GDM1 (cell line): ENCODE measurements at places on chromosomes 3 and 15.

GRCh38 chr3:13715167-13715954 is 164.5 kb downstream of the WNT7A start:
- no peak for DNase-seq

- DNase-seq, result no peak
Measured at GRCh38 chr15:78714890-78715289, 73.9 kb upstream of the CHRNB4 start.

GRCh38 chr15:51782357-51782896 is 31.0 kb downstream of the TMOD2 start:
- peak; percentile 47 for DNase-seq

DNA sequence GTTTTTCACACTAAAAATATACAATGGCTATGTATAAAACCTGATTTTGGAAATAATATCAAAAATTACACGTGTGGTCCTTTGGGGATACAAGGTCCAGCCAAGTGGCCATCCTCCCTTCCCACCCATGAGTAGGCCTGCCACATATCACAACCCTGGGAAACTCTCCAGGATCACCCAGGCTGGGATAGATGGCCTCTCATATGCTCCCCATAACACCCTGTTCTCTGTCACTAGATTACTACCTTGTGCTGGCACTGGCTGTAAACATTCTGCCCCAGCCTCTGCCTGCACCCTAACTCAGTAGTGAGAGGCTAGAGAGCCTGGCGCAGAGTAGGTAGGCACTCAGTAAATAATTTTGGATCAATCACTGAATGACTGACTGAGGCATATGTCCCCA is 52.1 kb downstream of the CLDN18 start:
- DNase-seq, result no peak

DNA sequence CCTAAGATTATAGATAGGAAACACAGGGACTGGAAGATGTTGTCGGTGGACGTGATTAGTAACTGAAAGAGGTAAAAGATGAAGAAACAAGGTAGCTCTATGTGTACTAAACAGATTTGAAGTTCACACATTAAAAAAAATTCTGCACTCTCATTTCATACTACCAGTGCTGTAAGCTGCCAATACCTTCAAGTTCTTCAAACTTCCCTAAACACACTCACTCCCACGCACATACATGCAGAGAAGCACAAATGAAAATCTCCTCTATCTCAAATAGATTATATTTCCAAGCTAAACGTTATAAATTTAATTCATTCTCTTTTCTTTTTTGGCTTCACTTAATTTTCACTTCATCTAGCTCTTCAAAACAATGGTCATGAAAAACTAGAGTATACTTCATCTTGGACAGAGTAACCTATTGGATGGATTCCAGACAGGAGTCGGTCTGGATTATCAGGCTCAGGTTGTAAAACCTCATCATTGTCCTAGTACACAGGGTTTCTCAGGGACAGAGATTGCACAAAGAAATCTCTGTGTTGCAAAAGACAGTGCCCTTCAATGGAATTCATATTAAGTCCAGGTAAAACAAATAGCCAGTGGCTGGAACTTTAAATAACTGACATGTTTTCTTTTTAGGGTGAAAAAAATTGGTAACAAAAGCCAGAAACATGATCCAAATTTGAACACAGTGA is 408.1 kb upstream of the ZNF385D start:
- no peak for DNase-seq

DNA sequence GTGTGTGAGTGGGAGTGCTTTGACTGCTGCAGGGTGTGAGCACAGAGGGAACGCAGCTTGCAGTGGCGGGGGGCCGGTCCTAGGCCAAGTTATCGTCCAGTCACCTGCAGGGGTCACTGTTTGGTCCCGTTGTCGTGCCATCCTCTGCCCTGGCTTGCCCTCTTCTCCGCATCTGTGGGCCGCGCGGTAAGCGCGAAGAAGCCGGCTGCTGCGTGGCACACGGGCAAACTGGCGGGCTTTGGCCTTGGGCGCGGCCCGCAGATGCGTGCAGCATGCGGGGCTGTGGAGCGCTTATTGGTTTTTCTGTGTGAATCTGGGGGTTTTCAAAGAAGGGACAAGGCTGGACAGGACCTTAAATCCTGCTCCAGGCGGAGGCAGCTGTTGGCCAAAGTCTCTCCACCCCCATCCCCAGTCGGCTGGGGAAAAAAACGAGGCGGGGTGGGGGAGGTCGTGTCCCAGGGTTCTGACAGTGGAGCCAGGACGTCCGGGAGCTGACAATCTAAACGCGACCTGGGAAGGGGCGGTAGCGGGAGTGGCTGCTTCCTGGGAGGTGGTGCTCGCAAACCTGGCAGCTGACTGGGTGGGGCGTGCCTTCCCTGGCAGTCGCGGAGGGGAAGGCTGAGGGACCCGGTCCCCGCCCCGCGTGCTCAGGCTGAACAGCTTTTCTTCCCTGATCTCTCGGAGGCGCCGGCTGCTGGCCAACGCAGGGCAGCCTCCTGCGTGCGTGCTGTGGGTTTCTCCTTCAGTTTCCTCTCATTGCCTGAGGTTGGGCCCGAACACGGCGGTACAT is 39.7 kb upstream of the VEPH1 start:
- DNase-seq, result no peak

GRCh38 chr3:31377045-31377642 is 155.6 kb upstream of the STT3B start:
- DNase-seq, result no peak

GRCh38 chr3:127419641-127420553 is 132.1 kb upstream of the PRR20G start:
- no peak for DNase-seq

DNA sequence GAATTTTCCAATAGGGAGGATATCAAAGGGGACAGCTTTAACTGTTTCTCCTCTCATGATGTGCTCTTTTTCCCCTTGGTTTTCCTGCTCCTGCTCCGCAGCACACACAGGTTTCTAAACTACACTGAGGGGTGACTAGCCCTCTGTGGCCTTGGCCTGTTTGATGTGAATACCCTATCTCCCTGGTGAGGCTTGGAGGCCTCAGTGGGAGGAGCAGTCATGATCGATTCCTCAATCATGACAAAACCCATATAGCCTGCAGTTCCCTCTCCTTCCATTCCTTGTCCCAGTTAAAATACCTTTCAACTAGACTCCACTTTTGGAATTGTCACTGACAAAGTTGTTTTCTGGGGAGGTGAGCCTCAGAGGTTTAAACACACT is 24.0 kb upstream of the USP3 start:
- no peak for DNase-seq

- DNase-seq, result no peak
Measured at GRCh38 chr3:52347716-52348635, 31.9 kb downstream of the DNAH1 start.

- DNase-seq, result no peak
Measured at GRCh38 chr15:40317580-40317979, 5.9 kb upstream of the INAFM2 start.

GRCh38 chr3:60754617-60755016 is 496.6 kb downstream of the FHIT start:
- no peak for DNase-seq

- peak; percentile 25 for DNase-seq
Measured at GRCh38 chr3:98596541-98597500, 3.4 kb upstream of the CPOX start.

DNA sequence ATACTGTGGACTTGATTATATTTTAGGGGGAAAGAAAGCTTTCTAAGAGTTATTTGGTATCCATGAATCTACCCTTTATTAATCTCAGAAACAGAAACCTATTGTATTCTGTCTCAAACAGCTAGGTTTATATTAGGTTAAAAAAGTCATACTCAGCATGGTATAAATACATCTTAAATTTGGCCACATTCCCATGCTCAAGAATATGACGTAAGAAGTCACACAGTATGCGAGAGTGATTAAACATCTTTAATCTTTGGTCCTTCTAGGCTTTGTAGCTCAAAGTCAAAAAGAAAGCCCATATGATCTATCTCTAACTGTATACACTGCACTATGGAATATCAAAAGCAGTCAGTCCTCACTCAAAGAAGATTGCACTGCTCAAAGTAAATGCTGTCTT is 131.4 kb downstream of the EPHA3 start:
- DNase-seq, result no peak

GRCh38 chr15:91224755-91225380 is 124.8 kb downstream of the SV2B start:
- DNase-seq, result no peak

DNA sequence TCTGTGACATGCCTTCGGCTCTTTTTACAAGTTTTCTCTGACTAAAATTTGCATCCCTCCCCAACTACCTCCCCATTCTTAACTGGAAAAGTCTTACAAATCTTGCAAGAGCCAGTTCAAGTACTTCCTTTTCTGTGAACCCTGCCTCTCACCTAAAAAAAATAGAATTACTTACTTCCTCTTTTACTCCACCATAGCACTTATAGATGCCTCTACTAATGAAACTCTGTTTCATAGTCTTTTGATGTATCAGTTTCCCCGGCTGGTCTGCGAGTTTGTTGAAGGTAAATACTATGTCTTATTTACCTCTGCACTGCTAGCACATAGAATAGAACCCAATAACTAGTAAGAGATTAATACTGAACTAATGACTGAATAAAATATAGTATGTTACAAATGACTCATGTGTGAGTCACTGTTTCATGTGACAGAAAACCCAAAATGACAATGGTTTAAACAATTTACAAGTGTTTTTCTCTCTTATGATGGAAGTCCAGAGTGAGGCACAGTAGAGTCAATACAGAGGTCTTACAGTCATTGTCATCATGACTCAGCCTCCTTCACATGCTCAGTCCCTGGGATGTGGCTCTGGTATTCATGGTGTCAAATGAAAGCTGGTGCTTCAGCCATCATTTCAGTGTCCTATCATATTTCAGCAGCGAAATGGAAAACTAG is 393.5 kb downstream of the RSL24D1 start:
- peak; percentile 70 for DNase-seq

DNA sequence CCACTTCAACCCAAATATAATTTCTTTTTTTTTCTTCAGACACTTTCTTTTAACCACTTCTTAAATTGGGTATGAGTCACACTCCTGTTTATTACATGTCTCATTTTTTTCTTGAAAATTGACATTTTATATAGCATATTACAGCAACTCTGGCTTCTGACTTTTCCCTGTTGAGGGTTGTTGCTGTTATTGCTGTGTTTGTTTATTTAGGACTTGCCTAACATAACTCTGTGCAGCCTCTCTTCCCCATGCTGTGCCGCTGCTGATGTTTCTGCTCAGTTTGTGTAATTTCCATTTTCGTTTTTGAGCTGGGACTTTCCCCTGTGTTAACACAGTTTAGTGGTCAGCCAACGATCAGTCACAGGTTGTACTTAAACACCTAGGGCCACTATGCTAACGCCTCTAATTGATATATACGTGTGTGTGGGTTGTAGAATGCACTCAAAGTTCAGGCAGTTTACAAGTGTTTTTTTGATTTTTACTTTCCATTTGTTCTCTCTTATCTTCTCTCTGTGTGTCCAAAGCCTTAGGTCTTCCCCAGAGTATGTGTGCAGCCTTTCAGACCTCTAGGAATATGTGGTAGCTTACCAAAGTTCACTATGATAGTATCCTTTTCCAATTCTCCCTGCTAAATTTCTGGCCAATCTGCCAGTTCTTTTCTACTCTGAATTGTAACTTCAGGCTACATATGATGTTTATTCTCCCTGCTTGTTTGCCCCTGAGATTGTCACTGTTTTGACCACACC is 337.2 kb downstream of the ZBTB20 start:
- DNase-seq, result no peak
